ENCODE measurements at places on chromosomes 12 and 14.
A peak's percentile ranks its signal among the peaks of the same experiment; 100 is the strongest.

DNA sequence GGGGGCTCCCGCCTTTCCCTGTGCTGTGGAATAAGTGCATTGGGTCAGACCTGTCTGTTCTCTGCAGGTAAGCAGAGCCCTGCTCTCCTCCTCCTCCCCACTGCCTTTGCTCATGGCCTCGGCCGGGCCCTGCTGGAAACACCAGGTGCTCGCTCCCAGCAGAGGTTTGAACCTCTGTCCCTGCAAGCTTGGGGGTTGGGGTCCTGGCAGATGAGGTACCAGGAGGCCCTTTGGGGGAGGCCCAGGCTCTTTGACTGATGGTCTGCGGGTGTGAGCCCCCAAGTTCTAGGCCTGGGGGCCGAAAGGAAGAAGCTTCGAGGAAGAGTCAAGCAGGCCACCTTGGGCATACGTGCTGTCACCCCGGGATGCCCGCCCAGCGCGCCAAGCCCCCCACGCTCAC is 22.1 kb upstream of the CEP170B start:
- DNase-seq = no peak

DNA sequence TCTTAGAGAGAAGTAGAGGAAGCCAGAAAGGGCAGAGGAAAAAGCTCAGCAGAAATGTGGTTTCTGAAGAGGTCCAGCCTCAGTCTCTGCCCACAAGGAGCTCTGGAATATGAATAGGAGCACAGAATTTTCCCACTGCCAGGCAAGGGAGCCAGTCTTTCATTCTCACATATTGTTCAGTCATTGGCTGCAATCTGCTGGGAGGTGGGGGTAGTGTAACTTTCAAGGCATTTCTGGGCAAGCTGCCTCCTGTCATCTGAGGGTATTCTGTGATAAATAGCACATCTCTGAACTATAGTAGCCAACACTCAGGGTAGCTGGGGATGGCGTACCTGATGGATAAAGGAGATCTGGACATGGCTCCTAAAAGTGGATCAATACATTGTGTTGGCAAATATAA is 127.2 kb downstream of the LRRK2 start:
- no peak for DNase-seq

GRCh38 chr12:12442548-12443071 is 85.7 kb downstream of the BORCS5 start:
- no peak for DNase-seq

- no peak for DNase-seq
Observed at GRCh38 chr12:93592641-93593406, 20.3 kb downstream of the SOCS2 start.

- no peak for DNase-seq
Observed at GRCh38 chr14:103395244-103395643, 10.0 kb downstream of the MARK3 start.

GRCh38 chr12:107027636-107028053 is 40.7 kb upstream of the MTERF2 start:
- no peak for DNase-seq

DNA sequence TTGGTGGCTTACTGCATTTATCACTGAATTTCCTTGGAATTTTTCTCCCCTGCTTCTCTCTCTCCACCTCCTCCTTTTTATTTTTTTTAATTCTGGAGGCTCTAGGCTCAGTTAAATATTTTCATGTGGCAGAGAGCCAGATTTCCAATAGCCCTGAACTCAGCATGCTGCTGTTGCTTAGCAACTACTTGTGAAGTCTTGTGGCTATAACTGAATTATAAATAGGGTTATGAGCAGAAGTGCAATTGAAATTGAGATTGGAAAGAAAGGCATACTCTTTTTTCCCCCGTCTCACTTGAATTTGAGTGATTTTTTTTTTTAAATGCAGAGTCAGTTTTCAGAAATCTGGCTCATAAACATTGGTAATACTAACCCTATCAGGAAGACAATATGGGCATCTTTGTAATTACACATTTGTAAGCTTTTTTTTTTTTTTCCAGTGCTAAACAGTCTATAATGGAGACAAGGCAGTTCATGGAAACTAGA is 38.3 kb downstream of the ATF7IP start:
- no peak for DNase-seq

DNA sequence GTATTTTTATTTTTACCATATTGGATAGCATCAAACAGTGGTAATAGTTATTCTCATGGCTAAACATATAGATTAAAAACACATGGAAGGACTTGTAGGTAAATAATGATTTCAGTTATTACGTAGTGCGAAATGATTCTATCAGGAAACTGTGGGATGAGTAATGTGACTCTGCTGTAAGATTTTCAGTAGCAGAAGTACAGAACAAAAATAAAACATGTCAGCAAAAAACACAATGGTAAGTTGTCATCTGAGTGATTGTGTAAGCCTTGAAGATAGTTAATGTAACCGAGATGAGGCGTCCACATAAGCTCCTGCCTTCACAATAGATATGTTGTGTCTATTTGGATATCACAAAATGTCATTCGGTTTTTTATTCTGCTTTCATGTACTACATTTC is 99.8 kb downstream of the BORCS5 start:
- no peak for DNase-seq

DNA sequence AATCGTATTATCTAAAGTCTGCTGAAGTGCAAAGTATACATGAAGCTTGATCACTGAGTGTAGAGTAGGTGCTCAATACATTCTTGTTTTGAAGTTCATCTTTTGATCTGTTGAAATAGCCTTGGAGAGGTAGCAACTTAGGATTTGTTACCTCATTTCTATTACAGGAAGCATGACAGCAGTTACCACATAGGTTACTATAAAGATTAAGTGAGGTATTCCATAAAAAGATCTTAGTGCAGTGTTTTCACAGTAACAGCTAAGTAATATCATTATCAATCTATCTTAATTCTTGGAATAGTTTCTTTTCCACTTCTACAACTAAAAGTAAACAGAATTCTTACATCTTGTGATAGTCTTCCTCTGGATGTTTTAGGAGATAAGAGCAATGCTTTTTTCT is 50.9 kb downstream of the BTBD7 start:
- DNase-seq = no peak

DNA sequence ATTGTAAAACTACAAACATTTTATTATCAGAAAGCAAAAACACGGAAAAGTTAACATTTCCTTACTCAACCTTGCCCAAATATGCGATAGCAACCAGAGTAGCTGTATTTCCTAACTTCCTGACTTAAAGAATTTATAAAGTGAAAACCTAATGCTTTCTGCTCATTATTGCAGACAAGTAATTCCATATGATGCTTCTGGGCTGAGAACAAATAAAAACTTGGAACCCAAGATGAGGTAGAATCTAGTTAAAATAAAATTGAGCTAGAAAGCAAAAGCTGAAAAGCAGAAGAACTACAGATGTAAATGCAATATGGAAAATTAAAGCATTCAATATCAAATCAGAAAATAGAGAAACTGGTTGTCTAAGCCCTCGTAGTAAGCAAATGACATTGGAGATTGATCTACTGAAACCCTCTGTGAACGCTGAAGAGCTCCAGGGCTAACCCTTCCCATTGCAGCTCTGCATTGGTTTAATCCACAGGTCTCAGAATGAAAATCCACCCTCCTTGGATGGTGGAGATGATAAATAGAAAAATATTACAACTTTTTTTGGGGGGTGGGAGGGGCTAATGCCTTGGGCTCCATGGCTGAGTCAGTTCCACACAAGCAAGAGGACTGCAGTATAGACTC is 40.7 kb downstream of the CORO1C start:
- DNase-seq = no peak

DNA sequence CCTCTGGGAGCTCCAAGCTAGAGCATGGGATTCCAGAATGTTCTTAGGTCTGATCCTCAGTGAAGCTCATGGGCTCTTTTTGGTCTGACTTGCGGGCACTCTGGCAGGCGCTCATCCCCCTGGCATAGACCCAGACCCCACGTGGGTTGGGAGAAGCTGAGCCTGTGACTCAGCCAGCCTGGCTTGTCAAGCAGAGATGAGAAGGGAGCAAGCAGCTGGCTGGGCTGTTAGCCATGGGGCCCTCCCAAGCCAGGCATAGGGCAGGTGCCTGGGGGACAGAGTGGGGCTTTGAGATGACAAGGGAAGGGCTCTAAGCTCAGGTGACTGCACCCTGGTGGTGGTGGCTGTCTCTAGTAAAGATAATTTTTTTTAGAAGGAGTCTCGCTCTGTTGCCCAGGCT is 80.3 kb upstream of the NOS1 start:
- no peak for DNase-seq

GRCh38 chr12:68904351-68904962 is 28.5 kb downstream of the CPM start:
- DNase-seq = no peak

GRCh38 chr12:76422543-76423438 is 74.6 kb upstream of the BBS10 start:
- no peak for DNase-seq

- DNase-seq = peak; percentile 7
Observed at GRCh38 chr12:113462117-113462774, 9.4 kb downstream of the LHX5 start.

- DNase-seq = no peak
Observed at GRCh38 chr14:85400678-85401077, 129.3 kb upstream of the FLRT2 start.

DNA sequence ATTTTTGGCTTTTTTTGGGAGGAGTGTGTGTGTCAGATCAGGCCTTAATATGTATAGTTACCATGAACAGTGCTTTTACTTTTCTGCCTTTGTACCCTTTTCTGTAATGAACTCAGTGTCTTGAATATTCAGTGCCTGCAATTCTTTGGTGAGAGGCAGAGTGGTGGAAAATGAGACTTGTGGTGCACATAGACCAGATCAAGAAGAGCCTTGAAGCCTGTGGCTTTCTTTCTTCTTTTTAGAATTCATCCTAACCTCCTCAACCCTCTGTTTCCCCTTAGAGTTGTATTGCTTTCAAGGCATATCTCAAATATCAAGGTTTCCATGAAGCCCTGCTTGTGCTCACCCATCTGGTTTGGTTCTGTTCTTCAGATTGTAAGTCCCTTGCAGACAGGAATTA is 2.6 kb downstream of the YLPM1 start:
- DNase-seq = no peak

- DNase-seq = no peak
Observed at GRCh38 chr12:59453475-59453874, 142.4 kb upstream of the SLC16A7 start.

DNA sequence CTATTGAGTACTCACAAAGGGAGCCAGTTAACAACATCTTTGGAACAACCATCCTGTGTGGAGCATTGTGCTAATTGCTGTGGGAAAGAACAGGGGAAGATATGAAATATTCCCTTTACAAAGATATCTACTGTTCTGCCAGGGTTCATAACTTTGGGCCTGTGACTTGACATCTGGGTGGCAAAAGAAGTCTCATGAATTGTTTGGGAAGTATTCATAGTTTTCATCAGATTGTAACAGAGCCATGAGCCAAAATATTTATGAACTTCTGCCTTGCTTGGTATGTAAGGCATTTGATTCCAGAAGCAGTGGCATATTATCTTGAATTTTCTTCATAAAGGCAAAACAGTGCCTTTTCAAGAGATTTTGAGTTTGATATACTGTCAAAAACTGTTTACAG is 816.2 kb downstream of the DIO2 start:
- no peak for DNase-seq

GRCh38 chr14:56008150-56008549 is 110.1 kb upstream of the PELI2 start:
- DNase-seq = no peak

- DNase-seq = no peak
Observed at GRCh38 chr14:72416892-72417291, 477.0 kb downstream of the DPF3 start.

- no peak for DNase-seq
Observed at GRCh38 chr12:97681612-97682504, 219.3 kb downstream of the RMST start.

Data from stimulated activated CD4-positive, alpha-beta T cell treated with anti-CD3 and anti-CD28 coated beads, TNF-alpha, amount 100 ng/mL, for 1 hour (primary cell).